ENCODE measurements at places on chromosomes 5 and 9.

DNA sequence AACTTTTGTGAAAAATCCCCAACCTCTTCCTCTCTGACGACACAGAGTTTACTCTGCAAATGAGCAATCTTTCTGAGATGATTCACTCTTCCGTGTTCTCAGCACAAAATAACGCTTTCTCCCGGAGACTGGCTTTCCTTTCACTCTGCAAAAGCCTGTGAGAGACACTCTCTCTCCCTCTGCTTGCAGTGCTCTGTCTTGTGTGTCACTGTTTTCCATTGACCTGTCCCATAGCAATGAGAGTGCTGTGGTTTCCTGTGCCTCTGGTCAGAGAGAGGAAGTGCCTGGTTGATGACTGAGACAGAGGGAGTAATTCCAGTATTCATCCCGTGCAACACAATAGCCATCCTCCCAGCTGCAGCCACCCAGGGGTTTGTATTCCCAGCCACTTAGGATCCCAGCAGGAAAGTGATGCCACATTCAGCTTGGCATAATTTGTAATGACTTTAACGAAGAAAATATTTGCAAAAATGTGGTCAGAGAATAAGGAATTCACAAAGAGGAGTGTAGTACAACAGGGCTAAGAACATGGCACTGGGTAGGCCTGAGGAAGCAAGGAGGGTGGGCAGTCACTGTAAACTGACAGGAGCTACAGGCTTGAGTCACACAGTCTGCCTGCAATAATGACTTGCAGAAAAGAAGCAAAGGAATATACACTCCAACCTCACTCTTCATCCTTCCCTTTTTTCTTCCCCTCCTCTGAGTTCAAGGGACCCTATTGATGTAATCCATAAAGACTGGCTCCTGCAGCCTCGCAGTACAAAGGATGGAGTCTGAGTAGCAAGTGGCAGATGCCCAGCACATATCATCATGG is 463.5 kb upstream of the RGMB start:
- DNase-seq = no peak

GRCh38 chr5:96026406-96027041 is 64.9 kb upstream of the ELL2 start:
- DNase-seq = no peak

DNA sequence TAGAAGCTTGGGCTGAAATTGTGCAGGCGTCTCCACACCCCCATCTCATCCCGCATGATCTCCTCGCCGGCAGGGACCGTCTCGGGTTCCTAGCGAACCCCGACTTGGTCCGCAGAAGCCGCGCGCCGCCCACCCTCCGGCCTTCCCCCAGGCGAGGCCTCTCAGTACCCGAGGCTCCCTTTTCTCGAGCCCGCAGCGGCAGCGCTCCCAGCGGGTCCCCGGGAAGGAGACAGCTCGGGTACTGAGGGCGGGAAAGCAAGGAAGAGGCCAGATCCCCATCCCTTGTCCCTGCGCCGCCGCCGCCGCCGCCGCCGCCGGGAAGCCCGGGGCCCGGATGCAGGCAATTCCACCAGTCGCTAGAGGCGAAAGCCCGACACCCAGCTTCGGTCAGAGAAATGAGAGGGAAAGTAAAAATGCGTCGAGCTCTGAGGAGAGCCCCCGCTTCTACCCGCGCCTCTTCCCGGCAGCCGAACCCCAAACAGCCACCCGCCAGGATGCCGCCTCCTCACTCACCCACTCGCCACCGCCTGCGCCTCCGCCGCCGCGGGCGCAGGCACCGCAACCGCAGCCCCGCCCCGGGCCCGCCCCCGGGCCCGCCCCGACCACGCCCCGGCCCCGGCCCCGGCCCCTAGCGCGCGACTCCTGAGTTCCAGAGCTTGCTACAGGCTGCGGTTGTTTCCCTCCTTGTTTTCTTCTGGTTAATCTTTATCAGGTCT is at the start of gene C9orf72:
Gene C9orf72, minus strand, starts transcription at position 564 of the 716 bp plus-strand sequence. CDS start 6,361 bp downstream, outside the sequence.
- DNase-seq = peak; percentile 88

GRCh38 chr5:59728356-59728755 is 165.2 kb downstream of the PDE4D start:
- no peak for DNase-seq

DNA sequence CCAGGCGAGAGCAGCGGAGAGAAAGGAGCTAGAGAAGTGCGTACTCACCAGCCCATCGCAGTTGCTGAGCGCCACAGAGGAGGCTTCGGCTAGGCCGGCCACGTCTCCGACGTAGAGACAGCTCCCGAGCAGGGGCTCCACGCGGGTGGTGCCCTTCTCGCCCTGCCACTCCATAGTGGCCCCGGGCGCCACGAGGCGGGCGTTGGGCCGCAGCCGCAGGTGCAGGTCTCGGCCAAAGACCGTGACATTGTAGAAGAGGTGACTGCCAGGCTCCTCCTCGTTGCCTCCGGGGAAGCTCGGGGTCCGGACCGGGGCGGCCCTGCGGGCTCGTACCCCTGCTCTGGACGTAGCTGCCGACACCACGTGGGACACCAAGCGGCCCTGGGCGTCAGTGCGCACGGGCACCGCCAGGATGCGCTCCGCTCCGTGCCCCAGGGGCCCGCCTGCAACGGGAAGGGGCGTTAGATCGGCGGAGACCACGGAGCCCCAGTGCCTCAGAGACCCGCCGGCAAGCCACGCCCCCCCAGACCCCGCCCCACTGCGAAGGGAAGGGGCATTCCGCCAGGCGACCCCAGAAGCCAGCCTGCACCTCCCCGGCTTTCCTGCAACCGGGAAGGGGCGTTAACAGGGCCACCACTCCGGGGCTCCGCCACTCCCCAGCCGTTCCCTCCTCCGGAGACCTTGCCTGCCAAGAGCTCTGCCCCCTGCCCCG is 1.4 kb downstream of the ADAMTS2 start:
- DNase-seq = no peak

DNA sequence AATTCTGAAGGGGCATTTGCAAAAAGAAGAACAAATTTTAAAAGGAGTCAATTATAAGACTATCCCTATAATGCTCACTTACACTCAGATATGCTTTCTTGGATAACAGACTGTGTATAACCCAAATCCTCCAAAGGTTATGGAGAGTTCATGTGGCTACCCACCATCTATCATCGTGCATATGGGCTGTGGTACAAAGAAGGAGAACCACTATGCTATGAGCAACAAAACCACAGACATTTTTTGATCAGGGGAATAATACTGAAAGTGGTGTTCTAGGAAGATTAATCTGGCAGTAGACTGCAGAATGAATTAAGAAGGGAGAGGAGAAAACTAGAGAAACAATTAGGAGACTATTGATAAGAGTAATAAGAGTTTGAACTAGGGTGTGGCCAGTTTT is 16.8 kb downstream of the NR3C1 start:
- DNase-seq = no peak

- no peak for DNase-seq
Measured at GRCh38 chr9:18791074-18791473, 241.9 kb downstream of the SAXO1 start.

DNA sequence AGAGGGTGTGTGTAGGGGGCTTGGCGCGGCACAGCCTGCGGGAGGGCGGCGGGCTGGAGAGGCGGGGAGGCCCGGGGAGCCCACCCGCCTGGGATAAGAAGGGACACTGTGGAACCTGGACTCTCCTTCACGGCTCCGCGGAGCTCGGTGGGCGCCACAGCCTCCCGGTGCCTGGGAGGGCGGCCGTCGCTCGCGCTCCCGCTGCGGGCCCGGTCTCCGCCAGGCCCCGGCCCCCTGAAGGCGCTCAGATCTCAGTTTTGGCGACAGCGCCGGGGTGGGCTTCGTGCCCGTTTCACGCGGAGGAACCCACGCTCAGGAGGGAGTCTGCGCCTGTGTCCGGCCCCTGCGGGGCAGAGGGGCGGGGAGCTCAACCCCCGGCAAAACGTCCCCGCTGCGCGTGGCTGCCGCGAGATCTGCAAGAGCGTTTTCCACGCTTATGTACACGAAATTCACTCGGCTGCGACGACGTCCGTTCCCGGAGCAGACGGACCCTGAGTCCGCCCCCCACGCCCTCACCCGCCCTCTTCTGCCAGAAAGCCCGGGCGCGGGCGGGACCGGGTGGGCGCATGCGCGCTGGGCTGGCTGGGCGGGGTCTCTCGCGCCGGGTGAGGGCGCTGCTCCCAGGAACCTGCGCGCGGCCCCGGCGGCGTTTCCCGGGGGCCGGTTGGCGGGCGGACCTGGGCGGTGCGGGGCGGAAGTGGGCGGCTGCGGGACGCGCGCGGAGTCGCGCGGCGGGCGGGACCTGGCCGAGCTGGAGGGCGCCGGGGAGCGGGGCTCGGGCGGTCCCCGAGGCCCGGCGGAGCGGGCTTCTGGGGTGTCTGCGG is at the start of gene NELFB:
Gene NELFB, plus strand, starts transcription at position 704 of the 824 bp plus-strand sequence.
- DNase-seq = peak; percentile 90

GRCh38 chr5:73254642-73255041 is 81.6 kb downstream of the TMEM174 start:
- no peak for DNase-seq

GRCh38 chr5:95734906-95735305 is 3.8 kb downstream of the RHOBTB3 start:
- no peak for DNase-seq

DNA sequence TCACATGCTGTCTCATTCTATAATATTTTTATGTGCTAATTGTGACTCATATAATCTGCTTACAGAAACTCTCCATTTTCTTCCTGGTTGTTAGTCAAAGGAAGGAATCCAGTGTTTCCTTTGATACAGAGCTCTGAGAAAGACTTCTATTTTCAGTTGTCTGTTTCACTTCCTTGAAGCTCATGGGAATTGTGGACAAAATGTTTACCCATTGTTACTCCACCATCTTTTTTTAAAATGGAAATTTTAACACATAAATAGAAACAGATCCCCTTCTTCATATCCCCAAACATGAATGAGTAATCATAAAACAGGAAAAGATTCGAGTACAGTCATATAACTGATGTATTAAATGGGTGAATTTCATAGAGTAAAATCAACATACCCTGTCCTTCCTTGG is 42.0 kb upstream of the KCNN2 start:
- no peak for DNase-seq

DNA sequence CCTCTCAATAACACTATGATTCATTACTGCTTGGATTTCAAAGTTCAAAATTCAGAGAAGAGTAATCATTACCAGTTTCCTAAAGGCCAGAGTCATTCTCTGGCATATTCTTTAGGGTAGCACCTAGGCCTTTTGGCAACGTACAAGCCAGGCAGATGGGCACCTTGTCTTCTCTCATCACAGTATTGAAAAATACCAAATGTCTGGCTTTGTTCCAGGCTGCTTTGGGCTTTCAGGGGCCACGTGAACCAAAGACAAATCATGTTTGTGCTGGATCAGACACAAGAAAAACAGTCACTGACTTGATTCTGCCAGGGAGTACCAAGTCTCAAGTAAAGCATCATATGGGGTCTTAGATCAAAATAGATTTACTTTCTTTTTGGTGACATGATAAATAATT is 15.5 kb downstream of the MEGF9 start:
- DNase-seq = no peak

DNA sequence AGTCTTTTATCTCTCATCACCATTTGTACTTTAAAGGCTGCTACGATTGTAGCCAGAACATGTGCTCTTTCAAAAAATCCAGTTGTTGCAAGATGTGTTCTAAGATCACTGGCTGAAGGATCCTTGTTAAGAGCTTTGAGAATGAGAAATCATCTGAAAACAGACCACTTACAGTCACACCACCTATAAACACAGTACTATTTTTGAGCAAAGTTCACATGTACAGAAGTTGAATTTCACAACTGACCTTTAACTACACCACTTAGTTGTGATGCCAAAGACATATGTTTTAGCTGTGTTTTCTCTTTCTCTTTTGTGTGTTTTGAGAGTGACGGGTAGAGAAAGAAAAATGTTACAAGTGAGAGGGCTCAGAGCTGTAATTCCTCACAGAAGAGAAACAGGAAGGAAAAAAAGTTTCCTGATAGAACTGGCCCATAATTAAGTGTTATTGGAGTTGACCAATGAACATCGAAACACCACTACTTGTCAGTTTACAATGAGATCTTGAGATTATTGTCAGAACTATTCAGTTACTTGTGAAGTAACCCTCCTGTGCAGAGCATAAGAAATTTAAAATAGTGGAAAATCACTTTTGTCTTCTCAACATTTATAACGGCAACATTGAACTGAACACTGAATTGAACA is 245.4 kb downstream of the MLLT3 start:
- no peak for DNase-seq

DNA sequence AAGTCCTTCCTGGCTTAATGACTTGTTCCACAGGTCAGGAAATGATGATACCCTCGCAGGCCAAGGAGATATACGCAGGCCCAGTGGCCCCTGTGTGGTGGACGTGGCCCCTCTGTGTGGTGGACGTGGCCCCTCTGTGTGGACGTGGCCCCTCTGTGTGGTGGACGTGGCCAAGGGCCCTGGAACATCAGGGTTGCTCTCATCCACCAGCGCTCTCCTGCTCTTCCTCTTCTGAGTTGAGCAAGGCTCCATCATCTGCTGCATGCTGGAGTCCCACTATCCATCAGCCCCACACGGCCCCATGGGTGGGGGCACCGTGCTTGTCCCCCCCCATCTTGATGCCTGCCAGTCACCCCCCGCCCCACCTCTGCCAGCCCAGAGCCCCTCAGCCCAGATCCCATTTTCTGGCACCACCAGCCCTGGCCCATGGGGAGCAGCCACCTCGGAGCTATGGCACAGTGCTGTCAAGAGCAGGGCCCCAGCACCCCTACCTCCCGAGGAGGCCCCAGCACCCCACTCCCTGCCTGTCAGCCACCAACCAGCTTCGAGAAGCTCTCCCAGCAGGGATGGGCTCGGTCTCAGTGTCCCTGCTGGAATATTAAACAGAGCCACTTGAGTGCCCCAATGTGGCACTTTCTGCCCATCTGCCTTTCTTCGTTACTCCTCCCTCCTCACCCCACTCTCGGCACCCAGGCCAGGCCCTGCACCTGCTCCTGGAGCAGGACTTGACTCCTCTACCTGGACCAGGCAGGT is 8.1 kb downstream of the LRRC14B start:
- DNase-seq = no peak

DNA sequence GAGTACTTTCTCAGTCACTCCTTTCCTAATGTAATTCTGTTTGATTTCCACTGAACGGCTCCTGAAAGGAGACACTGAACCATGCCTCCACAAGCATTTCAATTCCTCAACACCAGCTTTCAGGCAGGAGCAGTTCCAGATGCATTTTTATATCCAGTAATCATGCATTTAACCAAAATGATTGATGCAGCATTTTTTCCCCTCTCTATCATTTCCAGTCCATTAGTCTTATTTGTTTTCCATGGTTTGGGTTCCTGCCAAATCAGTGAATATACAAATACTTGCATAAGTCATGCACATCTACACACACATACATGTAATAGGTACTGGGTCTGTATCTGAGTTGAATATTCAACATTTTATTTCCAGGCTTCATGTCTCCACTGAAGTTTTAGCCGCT is 122.7 kb downstream of the GRIA1 start:
- no peak for DNase-seq

DNA sequence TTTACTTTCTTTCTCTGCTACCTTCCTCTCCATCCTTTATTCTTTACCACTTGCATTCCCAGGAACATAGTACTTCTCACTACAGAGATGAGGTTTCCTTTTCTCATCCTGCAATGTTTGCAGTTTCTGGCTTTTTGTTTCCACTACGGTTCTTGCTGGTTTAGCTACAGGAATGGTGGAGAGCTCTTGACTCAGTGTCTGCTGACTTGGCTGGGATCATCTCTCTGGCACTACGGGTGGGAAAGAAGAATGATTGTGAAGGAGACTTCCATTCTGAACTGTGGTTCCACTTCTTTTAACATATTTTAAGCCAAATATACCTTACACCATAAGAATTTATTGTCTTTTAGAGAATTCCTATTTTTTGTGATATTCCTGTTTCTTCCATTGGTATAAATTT is 65.1 kb downstream of the NREP start:
- no peak for DNase-seq

- DNase-seq = no peak
Measured at GRCh38 chr9:130364619-130365322, 80.0 kb upstream of the ASS1 start.

GRCh38 chr9:117307701-117308100 is 107.2 kb downstream of the ASTN2 start:
- no peak for DNase-seq

Data from left colon (tissue), 2 donors.